IMR-90 (cell line): ENCODE measurements at places on chromosomes 13 and 19.

GRCh38 chr13:44749906-44750305 lies 173.8 kb upstream of the TSC22D1 start:
- no peak for DNase-seq

- DNase-seq: no peak
Measured at GRCh38 chr13:39998166-39998565, 342.7 kb downstream of the COG6 start.

- no peak for DNase-seq
Measured at GRCh38 chr19:29478578-29479565, 46.9 kb upstream of the VSTM2B start.

DNA sequence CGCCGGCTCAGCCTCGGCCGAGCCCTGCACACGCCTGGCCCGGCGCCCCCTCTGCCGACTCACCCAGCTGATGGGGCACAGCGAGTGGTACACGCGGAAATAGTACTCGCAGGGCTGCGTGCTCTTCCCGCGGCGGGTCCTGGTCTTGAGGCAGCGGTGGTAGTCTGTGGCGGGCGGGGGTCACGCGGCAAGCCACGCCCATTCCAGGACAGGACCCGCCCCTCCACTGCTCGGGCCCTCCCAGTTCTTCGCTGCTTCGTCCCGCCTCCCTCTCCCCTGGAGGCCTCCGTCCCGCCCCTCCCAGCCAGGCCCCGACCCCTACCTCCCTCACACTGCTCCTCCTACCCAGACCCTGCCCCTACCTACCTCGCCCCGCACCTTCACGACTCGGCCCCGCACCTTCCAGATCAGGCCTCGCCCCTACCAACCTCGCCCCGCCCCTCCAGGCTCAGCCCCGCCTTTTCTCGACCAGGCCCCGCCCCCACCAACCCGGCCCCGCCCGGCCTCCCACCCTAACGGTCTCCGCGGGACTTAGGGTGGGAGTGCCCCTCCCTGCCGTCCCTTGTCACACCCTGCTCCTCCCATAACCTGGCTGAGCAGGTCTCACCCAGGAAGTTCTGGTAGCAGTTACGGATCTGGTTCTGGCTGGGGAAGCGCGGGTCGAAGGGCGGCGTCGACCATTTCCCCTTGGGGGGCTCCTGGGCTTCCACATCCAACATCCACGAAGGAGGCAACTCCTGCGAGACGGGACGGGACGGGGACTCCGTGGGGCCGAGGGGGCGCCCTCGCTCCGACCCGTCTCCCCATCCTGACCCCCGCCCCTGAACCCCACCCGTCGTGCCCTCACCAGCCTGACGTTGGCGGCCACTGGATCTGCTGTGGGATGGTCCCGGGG lies 469 bp downstream of the COX6B2 start:
- peak; percentile 43 for DNase-seq

GRCh38 chr19:37980419-37981170 lies 73.6 kb downstream of the SIPA1L3 start:
- DNase-seq: no peak

- DNase-seq: peak; percentile 63
Measured at GRCh38 chr13:30971575-30971974, 39.1 kb downstream of the TEX26 start.

DNA sequence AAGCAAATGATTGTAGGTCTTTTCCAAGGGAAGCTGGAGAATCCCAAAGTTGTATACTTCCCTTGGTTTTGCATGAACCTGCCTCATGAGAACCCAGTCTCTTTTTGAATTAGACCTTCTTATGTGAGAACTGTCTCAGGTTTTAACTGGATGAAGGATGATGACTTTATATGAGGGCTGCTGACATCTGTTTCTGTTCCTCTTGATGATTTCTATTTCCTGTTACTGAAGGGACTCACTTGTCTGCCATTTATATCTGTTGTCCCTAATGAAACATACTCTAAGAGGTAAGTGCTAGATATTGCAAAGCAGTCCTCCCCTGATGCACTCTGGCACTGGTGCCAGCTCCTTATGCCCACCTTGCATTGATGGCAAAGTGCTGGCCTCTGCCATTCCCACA lies 33.6 kb downstream of the ERICH4 start:
- DNase-seq: no peak

DNA sequence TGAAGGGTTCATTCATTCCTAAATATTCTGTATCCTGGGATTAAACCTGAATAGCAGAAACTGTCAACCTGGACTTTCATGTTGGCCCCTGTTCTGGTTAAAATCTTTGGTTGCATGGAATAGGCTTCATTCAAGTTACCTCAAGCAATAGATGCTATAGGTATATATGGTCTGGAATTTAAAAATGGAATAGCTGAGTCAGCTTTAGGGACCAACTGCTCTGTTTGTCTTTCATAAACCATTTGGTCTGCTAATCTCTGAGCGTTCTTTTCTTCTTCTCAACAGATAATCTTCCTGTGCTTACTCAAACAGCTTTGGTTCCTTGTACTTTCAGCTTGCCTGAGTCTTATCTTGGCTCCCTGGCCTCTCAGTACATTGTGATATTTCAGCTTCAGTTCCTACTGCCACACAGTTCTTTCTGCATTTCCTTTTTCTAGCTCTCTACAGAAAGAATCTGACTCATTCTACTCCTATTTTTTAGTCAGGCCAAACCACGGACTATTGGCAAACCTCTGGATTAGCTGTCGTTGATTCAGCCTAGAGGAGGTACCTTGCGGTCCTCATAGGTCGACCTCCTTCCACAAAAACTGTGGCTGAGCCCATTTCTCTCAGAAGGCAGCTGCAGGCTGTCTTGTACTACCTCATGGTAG lies 35.9 kb upstream of the MAB21L1 start:
- DNase-seq: peak; percentile 90

- DNase-seq: no peak
Measured at GRCh38 chr13:30580852-30581502, 36.7 kb upstream of the USPL1 start.

GRCh38 chr13:31437975-31438374 lies 238.2 kb downstream of the B3GLCT start:
- DNase-seq: no peak

DNA sequence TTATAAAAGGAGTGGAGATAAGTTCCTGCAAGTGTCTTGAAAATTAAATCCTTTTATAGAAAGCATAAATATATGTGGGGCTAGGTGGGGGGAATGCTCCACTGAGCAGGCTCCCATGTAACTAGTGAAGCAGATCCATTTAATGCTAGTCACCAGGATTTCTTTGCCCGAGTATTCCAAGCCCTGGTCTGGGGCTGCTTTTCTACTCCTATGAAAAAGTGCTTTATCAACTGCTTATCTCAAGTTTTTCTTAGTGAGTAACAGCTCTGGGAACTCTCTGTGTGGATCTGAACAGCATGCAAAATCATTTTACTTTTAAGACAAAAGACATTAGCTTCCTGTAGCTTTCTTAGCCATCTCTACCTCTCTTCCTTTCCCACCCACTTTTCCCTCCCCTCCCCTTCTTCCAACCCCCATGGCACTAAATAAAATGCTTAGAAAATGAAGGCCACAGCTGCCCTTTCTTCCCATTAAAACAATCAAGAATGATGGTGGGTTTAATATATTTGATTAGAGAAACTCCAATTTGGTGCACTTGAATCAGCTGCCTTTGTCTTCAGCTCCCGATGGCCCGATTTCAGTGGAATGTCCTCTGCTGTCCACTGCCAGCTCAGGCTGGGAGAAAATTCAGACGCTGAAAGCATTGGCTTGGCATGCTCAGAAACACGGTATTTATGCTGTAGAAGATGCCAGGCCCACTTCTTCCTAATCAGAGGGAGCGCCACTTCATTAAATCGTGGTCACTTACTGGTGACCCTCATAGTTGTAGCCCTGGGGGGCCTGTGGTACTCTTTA lies 475.1 kb downstream of the FOXO1 start:
- no peak for DNase-seq

- peak; percentile 65 for DNase-seq
Measured at GRCh38 chr19:2032296-2032941, 16.9 kb upstream of the BTBD2 start.

GRCh38 chr13:98947925-98948324 lies 29.9 kb downstream of the DOCK9 start:
- no peak for DNase-seq

DNA sequence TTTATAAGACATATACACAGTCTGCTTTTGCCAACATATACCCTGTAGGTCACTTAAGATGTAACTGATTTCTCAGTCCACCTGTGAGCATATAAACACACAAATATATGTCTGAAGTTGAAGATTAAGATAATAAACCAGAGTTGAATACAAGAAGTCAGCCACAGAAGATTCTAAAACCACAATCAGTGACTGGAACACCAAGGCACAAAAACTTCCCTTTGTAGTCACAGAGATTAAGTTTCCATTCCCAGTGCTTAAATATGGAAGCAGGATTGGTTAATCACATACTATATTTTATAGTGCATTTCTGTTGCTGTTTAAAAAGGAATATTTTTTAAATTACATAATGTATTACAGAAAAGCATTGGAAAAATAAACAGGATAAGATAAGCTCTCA lies 39.9 kb downstream of the MTMR6 start:
- no peak for DNase-seq

DNA sequence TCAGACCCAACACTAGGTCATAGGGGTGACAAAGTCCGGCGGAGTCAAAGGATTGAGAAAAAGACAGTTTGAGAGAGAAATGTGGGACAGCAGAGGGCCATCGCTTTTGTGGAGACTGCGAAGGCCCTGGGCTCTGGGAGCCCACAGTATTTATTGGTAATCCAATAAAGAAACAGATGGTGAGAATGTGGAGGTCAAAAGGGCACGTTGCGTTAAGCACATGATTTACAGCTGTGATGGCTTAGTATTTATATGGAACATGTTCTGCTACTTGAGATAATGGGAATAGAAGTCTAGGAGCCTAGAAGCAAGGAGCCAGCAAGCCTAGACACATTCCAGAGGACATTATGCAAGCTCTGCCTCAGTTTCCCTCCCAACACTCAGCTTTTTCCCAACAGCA lies 2521.1 kb downstream of the PCDH9 start:
- DNase-seq: no peak

DNA sequence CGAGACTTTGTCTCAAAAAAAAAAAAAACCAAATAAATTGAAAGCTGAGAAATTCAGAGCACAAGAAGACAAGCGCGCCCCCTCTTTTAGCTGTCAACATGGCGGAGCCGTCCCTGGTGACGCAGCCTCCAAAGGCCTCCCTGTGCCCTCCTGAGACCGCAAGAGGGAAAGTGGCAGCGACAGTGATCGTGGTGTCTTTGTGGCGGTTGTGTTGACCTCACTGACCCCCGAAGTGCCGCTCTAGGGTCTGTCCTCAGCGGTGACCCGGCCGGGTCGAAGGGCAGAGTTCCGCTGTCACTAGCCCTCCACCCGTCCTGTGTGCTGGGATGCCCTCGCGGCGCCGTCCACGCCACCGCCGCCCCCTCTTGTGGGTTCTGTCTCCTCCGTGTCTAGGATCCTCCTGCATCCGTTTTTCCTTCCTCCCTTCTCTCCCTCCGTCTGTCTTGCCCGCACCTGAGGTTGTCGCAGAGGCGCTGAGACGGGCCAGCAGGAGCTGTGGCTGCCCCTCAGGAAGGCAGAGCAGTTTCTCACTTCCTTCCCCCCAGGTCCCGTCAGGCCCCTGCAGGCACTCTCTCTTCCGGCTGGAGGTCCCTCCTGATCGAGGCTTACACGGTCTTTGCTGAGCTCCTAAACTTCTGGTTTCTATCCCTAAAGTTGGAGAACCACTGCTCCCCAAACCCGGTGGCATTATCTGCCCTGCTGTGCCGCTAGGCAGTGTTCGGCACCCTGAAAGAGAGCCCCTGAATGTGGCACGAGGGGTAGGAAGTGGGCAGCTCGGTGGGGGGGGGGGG lies 7.2 kb downstream of the UHRF1 start:
- DNase-seq: no peak

- no peak for DNase-seq
Measured at GRCh38 chr19:51018745-51019543, 565 bp downstream of the KLK10 start.

DNA sequence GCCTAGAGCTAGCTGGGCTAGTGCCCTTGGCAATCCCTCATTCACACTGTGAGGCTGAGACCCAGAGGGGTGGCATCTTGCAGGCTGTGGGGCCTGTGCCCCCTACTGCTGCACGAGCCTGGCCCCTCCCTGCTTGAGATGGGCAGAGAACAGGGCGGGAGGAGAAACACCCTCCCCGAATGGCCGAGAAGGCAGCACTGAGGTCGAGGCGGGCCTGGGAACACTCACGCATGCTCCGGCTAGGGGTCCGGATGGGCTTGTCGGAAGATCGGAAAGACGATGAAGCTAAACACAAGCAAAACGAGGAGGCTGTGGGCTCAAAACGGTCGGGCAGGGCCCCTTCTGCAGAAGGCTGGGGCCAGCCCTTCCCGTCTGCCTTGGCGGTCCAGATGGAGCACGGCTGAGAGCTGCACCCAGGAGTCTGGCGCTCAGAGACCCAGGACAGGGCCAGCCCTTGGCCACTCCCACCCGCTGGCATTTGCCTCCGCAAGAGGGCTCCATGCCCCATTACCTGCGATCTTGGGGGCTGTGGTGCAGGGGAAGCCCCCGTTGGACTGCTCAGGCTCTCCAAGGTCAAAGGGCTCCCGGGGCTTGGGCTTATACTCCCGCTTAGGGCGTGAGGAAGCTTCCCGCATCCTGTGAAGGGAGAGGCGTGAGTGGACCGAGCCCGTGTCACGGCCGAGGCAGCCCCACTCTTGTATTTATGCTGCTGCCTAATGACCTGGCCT lies 18.9 kb downstream of the MPND start:
- no peak for DNase-seq

- DNase-seq: no peak
Measured at GRCh38 chr13:55869648-55870047, 1271.1 kb upstream of the PRR20A start.

DNA sequence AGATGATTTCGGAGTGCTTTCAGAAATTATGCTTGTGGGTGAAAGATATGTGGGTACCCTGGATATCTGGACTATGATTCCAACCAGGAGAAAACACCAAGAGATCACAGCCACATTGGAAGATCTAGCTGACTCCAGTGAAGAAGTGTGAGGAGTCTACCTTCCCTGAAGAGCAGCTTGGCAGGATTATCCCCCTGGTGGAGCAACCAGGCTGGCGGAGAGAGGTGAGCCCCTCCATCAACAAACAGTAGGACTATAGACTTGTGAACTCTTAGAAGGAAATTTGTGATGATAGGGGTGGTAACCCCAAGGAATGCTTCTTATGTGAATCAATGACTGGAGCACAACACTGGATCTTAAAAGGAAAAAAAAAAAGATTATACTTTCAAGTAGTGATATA lies 47.8 kb upstream of the DIAPH3 start:
- DNase-seq: no peak

- peak; percentile 49 for DNase-seq
Measured at GRCh38 chr13:84925443-84925842, 873.8 kb downstream of the SLITRK6 start.

DNA sequence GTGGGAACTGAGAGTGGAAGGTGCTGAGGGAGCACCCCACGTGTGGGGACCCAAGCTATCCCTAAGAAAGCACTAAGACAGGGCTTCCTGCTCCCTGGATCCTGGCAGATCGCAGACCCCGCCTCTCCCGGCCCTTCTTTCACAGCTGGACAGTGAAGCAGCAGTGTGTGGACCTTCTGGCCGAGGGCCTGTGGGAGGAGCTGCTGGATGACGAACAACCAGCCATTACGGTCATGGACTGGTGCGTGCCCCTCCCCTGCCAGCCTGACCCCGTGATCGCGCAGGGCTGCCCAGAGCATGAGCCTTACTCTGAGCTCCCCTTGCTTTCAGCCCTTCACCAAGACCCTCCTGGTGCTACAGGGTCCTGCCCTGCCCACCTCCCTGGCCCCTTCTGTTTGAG lies 2.3 kb downstream of the NCCRP1 start:
- DNase-seq: peak; percentile 63

GRCh38 chr19:41302624-41303351 lies 7.2 kb upstream of the CCDC97 start:
- DNase-seq: no peak
